ENCODE measurements at places on chromosomes 7 and 10.

- no peak for DNase-seq
Measured at GRCh38 chr7:244974-245373, 45.0 kb upstream of the FOXL3 start.

DNA sequence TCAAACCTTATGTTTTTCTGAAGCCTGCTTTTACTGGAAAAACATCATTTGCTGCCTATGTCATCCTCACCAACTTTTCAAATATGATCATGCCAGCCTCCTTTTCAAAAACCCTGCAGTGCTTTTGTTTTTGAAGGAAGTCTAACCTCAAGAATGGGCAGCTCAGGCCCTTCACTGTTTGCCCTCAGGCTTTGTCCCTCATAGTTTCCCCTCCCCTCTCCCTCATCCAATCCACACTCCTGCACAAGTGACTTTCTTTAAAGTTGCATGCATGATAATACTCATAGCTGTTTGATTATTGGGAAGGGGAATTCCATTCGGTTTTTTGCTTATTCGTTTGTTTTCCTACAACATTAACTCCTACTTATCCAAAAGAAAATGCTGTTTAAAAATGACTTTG lies 219.4 kb downstream of the SEMA3E start:
- no peak for DNase-seq

DNA sequence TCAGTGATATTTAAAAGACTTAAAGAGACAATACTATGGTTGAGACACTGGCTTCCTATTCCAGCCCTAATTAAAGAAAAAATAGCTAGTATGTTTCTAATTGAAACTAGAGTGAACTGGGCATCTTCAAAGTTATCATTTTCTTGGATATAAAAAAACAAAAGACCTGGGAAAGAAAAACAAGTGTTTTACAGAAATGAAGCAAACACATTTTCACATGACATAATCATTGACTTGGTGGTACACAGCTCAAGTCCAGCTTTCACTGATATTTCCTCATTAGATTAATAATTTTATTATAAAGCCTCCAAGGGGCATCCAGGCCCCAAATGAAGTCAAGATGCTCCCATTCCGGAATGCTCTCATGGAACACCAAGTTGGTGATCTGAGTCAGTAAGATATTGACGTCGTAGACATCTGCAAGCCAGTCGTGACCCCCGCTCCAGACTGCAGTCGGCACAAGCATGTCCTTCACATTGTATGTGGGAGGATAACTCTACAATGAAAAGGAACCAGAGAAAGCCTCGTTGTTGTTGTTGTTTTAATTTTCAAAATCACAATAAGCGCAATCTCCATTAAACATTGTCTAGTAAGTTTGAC lies 7.5 kb upstream of the CH25H start:
- DNase-seq = no peak

DNA sequence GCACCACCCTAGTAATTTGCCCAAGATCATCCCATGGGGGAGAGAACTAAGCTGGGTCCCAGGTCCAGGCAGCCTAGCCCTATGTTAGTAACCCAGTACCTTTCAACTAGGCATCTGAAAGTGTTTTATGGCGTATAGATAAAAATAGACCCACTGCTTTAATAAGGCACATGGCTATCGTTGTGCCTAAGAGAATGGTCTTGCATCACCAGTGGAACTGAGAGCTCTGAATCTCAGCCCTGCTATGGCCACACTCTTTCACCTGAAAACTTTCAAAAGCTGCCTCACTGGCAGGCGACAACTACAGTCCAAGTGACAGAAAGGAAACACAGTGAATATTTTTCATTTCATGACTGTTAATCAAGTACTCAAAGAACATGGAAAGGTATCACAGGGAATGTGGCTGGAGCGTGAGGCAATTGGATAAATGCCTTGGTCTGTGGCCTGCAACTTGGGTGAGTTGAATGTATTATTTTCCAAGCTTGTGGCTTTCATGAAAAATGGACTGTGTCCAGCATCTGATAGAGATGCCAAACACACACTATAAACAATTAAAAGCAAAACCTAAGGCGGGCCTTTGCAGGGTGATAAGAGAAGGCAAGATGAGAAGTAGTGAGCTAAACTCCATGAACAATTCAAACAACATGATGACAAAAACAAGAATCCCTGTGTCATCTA lies 18.0 kb upstream of the SFMBT2 start:
- DNase-seq = no peak

GRCh38 chr7:94182721-94183120 lies 178.6 kb upstream of the BET1 start:
- DNase-seq = no peak

DNA sequence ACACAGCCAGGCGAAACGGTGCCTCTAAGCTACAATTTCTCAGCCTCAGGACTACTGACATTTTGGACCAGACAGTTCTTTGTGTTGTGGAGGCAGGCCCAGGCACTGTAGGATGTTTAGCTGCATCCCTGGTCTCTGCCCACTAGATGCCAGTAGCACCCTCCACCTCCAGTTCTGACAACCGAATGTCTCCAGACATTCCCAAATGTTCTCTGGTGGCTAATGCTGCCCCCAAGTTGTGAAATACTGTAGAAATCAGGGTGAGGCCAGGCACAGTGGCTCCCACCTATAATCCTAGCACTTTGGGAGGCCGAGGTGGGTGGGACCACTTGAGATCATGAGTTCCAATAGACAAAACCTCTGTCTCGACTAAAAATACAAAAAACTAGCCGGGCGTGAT lies 18.2 kb downstream of the HNRNPF start:
- DNase-seq = no peak

DNA sequence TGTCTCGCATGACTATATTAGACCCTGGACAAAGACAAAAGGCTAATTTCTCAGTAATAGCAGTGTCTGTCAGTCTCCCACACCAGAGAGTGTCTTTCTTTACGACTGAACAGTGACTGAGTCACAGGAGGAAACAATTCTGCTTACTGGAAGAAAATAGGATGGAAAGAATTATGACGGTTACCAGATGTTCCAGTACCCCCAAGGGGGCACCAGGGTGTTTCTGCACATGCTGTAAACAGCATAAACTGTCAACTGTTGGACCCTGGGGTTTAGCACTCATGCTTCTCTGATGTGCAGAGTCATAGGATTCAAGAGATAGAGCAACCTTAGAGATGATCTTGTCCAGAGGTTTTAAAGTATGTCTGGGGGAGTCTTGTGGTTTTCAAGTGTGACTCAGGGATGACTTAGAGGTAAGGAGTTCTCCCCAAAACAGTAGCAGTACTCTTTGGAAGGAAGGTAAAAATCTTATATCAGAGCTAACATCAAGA lies 291.7 kb downstream of the THSD7A start:
- DNase-seq = no peak

GRCh38 chr10:100291356-100291755 lies 4.9 kb upstream of the BLOC1S2 start:
- DNase-seq = no peak

- no peak for DNase-seq
Measured at GRCh38 chr10:43700306-43700705, 51.6 kb upstream of the ZNF32 start.

- DNase-seq = no peak
Measured at GRCh38 chr7:128917122-128917521, 6.6 kb upstream of the KCP start.

DNA sequence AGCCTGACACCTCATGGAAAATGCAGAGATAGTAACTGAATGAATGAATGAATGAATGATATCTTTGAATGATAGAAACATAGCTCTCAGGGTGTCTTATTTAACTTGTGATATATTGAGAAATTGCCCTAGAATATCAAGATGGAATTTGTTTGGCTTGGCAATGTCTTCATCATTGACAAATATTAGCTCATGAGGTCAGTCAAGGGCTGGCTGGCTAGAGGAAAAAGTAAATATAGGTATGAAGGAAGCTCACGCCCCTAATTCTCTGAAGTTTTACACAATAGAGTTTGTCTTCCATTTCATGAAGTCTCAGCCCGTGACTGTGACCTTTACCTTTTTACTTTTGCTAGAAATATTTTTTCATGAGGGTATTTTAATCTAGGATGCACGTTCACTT lies 305.2 kb downstream of the ADARB2 start:
- no peak for DNase-seq

- DNase-seq = peak; percentile 80
Measured at GRCh38 chr7:28685644-28686417, 272.3 kb downstream of the TRIL start.
